ENCODE measurements at places on chromosomes 6 and 20.

- DNase-seq = no peak
Observed at GRCh38 chr6:14713008-14713960, 532.6 kb upstream of the JARID2 start.

GRCh38 chr20:50338479-50339391, 148.1 kb downstream of the CEBPB start:
- peak; percentile 34 for DNase-seq

GRCh38 chr6:75098709-75099108, 107.1 kb downstream of the COL12A1 start:
- DNase-seq = no peak

GRCh38 chr20:21832442-21833385, 127.2 kb downstream of the PAX1 start:
- no peak for DNase-seq

GRCh38 chr20:33732166-33732970, 572 bp downstream of the ZNF341 start:
- peak; percentile 86 for DNase-seq

- DNase-seq = no peak
Observed at GRCh38 chr20:5513975-5514516, 197.3 kb upstream of the PROKR2 start.

- no peak for DNase-seq
Observed at GRCh38 chr6:95519228-95520037, 57.9 kb upstream of the MANEA start.

GRCh38 chr20:33984182-33984719, 9.5 kb upstream of the RALY start:
- no peak for DNase-seq

DNA sequence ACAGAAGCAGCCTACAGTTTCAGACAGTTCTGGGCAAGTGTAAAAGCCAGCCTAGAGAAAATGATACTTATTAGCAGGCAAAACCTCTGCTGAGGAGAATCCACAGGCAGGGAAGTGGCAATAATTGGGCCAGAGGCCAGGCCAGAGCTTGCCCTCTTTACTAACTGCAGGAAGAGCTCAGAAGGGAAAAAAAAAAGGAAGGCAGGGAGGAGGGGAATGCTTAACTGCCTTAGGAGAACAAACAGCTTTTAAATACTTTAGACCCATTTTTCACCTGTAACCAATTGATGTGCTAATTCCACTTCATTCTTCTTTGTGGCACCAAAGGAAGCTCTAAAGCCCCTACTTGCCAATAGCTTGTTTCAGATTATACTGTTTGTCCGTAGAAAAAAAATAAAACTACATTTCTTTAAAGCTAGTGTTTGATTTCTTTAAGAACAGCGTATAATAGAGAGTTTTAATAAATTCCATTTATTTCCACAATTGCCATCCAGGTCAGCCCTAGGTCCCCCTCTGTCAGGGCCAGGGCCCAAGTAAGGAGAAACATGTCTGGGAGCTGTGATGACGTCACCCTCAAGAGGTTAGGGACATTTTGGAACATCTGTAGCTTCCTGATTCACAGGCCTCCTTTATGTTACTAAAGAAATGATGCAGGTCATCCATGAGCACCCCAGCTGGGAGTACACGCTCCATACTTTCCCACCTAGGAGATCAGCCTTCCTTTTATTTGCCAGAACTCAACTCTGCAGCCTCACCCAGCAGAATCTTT, 384.3 kb downstream of the CDC5L start:
- no peak for DNase-seq

GRCh38 chr6:124769811-124770544, 192.3 kb upstream of the RNF217 start:
- no peak for DNase-seq

DNA sequence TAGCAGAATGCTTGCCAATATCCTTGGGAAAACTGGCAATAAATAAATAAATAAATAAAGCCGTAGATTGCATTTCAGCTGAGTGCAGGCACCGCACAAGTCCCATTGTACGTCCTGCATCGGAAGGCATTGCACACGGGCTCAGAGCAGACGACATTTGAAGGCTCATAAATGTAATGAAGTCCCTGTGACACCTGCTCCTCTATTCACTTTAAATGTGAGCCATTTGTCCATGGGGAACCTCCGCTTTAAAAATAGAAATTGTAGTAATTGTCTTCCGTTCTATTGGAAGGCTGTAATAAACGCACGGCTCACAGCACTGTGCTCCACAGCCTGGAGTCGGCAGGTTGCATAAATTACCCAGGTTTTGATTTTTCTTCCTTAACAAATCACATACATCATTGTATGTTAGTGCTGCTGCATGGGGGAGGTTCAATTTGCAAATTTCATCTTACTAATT, 32.6 kb downstream of the MYT1 start:
- DNase-seq = no peak

DNA sequence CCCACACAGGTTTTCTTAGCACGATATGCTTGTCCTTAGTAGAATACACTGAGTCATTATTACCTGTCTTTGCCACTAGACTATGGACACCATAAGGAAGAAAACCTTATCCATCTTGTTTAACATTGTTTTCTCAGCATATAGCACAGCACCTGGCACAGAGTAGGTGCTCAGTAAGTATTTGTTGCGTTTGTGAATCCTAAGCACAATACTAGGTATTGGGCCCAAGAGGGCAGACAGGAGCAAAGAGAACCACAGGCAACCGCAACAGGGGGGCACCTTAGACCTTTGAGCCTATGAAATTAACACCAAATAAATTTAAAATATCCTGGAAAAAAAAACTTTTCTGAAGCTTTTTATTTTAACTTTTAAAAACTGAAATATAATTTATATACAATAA, 3.7 kb upstream of the NCOA6 start:
- DNase-seq = no peak

- DNase-seq = no peak
Observed at GRCh38 chr6:37085198-37085597, 79.7 kb downstream of the FGD2 start.

- DNase-seq = no peak
Observed at GRCh38 chr20:10652660-10653261, 21.0 kb downstream of the JAG1 start.

- DNase-seq = no peak
Observed at GRCh38 chr6:15423286-15423993, 177.6 kb downstream of the JARID2 start.

DNA sequence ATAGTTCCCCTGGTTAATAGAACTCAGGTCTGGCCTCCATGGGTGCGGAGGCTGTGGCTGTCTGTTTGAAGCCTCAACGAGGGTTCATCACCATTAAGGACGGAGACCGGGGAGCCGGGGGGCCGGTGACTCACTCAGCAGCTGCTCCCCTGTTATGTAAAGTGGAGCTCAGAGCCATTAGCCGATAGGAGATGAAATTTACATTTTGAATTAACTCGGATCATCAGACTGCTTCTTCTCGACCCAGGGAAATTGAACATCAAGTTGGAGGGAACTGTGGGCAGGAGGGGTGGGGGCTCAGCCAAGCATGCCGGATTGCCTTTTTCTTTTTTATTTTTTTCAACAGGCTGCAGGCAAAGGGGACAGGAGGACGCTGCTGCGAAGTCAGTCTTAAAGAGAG, 12.3 kb downstream of the PCK1 start:
- no peak for DNase-seq

GRCh38 chr6:47839645-47840044, 57.8 kb downstream of the OPN5 start:
- DNase-seq = no peak

- DNase-seq = no peak
Observed at GRCh38 chr20:32018269-32019155, 8.3 kb downstream of the CCM2L start.

GRCh38 chr6:104644848-104645247, 214.9 kb downstream of the HACE1 start:
- no peak for DNase-seq

- no peak for DNase-seq
Observed at GRCh38 chr20:57066126-57066900, 200.1 kb downstream of the BMP7 start.

DNA sequence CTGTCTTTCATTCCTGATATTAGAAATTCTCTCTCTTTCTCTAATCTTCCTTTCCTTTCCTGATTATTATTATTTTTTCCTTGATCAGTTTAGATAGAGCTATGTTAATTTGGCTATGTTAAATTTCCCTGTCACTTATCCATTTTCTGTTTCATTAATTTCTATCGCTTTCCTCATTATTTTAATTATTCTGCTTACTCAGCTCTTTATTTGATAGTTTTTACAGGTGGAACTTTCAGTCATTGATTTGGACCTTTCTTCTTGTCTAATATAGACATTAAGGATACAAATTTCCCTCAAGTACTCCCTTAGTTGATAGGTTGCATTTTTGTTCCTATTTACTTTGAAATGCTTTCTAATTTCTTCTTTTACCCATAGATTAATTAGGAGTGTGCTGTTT, 442.3 kb downstream of the CDH26 start:
- no peak for DNase-seq

DNA sequence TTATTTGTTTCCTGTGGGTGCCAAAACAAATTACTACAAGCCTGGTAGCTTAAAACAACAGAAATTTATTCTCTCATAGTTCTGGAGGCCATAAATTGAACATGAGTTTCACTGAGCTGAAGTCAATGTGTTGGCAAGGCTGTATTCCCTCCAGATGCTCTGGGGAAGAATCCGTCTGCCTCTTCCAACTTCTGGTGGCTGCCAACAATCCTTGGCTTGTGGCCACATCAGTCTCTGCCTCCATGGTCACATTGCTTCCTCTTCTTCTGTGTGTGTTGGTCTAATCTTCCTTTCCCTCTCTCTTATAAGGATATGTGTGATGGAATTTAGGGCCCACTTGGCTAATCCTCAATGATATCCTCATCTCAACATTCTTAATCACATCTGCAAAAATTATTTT, 92.8 kb upstream of the EPB41L1 start:
- DNase-seq = no peak

GRCh38 chr20:47275548-47275947, 81.0 kb downstream of the ZMYND8 start:
- no peak for DNase-seq

GRCh38 chr6:107546691-107547450, 57.0 kb downstream of the SOBP start:
- no peak for DNase-seq

GRCh38 chr6:68973066-68973465, 338.0 kb downstream of the ADGRB3 start:
- DNase-seq = no peak

GRCh38 chr20:25706793-25707192, 10.1 kb upstream of the ZNF337 start:
- DNase-seq = no peak

- no peak for DNase-seq
Observed at GRCh38 chr6:84804720-84805119, 40.3 kb upstream of the TBX18 start.

DNA sequence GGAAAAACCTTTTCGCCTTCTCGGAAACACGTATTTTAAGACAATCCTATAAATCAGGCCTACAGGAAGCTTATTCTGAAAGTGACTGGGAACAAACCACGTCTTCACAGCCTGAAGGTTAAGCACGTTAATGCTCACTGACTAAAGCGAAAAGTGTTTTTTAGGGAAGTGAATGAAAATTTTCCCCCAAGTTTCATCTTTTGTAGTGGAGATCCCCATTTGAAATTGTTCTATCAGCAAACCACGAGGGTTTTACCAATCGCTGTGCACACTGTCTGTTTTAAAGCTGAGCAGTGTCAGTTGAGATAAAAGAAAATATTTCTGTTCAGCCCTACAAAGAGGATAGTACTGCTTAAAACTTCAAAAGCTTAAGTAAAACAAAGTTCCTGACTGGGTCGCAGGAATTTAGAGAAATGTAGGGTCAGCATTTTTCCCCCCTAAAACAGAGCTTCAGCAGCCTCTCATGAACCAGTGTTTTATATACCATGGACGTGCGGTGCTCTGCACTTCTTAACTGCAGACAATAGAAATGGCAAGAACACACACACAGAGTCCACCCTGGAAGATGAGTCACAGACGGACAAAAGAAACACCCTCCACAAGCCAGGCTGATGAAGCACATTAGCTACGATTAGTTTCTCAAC, 34.9 kb downstream of the SLC22A23 start:
- no peak for DNase-seq

DNA sequence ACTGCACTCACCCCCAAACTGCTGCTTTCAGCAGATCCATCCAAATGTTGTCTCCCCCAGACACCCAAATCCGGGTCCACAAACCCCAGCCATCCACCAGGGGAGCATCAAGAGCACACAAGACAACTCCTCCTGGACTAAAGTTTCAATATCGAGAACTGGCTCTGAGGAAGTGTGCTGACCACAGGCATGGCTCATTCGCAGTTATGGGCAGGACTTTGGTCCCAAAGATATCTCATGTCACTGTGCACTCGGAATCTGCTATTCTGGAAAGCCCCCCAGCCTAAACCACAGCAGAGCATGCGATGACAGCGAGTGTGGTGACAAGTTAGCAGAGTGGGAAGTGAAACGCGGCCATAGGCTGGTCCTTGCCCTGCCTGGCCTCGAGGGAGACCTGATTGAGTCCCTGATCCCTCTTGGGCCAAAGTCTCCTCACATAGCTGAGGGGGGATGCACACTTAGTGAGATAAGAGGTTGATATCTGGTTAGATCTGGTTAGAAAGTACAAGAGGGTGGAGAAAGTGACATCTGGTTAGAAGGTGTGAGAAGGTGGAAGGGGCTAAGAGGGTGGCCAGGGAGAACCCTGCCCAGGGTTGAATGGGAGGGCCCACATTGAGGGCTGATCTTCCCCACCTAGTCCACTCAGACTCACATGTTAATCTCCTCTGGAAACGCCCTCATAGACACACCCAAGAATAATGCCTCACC, 149.7 kb downstream of the MRPL14 start:
- DNase-seq = no peak

DNA sequence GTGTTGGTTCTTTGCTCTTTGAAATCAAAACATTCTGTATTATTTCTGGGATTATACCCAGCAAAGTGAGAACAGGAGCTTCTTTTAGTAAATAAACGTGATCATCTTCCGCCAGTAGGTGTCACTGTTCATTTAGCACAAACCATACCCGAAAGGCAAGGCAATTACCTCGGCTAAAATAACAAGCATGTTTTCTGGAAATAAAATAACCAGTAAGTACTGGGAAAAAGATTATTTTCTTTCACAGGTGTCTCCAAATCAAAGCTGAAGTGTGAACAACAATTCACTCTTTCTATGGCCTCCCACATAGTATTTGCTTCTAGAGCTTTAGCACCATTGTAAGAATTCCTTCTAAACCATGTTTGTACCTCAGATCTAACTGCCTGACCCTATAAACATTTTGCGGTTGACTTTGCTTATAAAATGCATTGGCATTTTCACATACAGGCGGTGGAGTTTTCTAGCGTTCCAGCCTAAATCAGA, 144.6 kb upstream of the AGPAT4 start:
- peak; percentile 14 for DNase-seq

Data from thymus (tissue), 14 donors.